ENCODE measurements at places on chromosomes 3 and 15.
A peak's percentile ranks its signal among the peaks of the same experiment; 100 is the strongest.

DNA sequence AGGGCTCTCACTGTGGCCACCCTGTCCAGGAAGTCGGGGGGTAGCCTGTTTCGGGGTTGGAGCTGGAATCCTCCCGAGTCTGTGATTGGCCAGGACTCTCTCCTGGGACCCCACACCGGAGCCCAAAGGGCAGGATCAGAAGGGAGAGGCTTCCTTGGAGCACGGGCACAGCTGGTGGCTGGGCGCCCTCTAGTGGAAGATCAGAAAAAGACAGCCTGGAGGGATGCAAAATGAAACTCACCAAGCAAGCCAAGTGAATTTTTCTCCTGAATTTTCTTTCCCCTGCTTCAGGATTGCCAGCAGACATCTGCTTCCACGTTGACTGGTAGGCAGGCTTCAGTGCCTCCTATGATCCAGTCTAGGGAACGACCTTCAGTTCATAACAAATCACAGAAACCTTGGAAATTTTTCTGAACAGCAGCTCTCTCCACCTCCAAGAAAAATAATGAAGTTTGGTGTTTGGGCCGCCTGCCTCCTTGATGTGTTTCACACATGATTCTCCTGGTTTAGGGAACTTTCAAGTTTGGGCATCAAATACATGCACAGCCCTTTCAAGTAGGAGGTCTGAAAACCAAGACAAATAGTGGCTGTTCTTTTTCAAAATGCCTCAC lies 224.6 kb downstream of the VPS13C start:
- peak; percentile 25 for DNase-seq

DNA sequence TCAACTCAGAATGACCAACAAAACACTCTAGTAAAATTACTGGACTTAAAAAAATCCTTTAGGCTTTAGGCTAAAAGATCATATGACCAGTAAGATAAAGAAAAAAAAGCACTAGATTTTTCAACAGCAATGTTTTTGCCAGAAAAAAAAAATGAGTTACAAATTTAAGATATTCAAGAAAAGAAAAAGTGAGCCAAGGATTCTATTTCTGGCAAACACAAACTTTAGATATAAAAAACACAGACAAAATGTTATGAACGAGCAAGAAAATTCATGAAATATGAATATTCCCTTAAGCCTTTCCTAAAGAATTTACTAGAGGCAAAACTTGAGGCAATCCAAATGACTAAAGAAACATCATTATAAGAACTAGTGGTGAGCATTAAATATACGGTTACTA lies 8.6 kb downstream of the GOLGB1 start:
- DNase-seq: no peak

DNA sequence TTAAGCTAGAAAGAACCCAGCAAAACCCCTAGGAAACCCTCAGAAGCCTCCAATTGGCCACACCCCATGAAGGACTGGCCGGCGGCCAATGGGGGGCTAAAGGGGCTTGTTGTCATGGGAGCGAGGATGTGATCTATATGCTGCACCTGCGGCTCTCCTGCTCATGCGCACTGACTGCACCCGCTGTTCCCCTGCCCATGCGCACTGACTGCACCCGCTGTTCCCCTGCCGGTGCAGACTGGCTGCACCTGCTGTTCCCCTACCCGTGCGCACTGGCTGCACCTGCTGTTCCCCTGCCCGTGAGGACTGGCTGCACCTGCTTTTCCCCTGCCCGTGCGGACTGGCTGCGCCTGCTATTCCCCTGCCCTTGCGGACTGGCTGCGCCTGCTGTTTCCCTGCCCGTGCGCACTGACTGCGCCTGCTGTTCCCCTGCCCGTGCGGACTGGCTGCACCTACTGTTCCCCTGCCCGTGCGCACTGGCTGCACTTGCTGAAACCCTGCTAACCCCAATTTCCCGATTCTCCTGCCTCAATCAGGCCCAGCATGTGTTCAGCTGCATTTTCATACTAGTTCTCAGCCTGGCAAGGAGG lies 16.8 kb upstream of the MCCC1 start:
- DNase-seq: no peak

GRCh38 chr15:39887832-39888231 lies 32.2 kb downstream of the GPR176 start:
- no peak for DNase-seq

DNA sequence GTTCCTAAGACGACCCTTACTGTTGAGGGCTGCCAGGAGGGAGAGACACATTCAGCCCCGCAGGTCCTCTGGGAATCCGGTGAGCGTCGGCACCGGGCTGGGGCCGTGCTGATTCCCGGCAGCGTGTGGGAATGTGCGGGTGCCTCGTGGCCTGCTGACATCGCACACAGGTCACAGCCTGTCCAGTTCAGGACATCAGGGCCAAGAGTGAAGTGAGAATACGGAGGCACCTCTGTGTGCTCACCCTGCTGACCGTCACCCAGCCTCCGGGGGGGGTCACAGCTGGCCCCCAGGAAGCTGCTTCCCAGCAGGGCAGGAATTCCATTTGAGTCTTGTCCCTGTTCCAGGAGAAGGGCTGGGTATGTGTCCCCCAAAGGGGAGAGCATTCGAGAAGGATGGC lies 53.6 kb downstream of the PGPEP1L start:
- no peak for DNase-seq

Data from HFF-Myc (cell line).